Stimulated activated CD4-positive, alpha-beta T cell treated with anti-CD3 and anti-CD28 coated beads, Interleukin-1b, Interleukin-23, amount 100 ng/mL, for 24 hours (primary cell): ENCODE measurements at places on chromosomes 3 and 15.

DNA sequence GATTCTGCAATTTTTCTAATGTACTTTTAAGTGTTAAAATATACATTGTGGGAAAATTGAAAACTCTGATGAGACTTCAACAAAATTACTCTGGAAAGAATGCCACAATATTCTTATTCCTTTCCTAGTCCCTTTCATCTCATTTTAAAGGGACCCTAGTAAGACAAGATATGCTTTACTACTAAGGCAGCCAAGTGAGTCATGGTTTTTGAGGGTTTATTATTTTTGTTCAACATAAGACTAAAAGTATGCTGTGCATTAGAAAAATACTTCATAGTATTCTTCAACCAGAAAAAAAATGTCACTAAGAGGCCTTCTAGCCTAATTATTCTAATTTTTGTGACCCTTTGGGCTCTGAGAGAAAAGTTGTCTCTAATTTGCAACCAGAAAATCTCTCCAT is 7.4 kb downstream of the IL12A start:
- DNase-seq = no peak

DNA sequence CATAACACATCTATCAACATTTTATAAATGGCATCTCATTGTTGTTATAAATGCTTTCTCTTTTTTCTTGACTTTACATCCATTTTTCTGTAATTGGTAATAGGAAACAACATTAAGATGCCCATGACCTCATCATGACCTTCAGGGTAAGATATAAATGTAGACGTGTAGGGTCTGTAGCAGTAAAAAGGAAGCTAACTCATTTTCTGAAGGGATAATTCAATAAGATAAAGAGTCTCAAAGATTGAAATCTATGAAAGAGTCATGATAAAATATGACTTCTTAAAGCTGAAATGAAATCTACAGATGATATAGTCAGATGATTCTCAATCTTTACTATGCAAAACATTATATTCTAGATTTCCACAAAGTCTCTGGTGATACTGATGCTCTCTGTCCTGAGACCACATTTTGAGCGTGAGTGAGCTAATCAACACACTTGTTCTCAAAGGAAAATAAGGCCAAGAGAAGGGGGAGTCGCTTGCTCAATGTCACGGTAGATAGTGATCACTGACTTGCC is 38.5 kb downstream of the TPRG1 start:
- no peak for DNase-seq

- no peak for DNase-seq
These were observed 39.3 kb upstream of the CEMIP start for GRCh38 chr15:80739919-80740318.

GRCh38 chr3:156142702-156143101 is 22.3 kb downstream of the KCNAB1 start:
- DNase-seq = no peak

- DNase-seq = no peak
These were observed 331.5 kb upstream of the MCTP2 start for GRCh38 chr15:93899817-93900216.

- DNase-seq = no peak
These were observed 1.3 kb downstream of the ATXN7 start for GRCh38 chr3:63864965-63865327.

- DNase-seq = no peak
These were observed 256.4 kb downstream of the TLE3 start for GRCh38 chr15:69841113-69841828.

DNA sequence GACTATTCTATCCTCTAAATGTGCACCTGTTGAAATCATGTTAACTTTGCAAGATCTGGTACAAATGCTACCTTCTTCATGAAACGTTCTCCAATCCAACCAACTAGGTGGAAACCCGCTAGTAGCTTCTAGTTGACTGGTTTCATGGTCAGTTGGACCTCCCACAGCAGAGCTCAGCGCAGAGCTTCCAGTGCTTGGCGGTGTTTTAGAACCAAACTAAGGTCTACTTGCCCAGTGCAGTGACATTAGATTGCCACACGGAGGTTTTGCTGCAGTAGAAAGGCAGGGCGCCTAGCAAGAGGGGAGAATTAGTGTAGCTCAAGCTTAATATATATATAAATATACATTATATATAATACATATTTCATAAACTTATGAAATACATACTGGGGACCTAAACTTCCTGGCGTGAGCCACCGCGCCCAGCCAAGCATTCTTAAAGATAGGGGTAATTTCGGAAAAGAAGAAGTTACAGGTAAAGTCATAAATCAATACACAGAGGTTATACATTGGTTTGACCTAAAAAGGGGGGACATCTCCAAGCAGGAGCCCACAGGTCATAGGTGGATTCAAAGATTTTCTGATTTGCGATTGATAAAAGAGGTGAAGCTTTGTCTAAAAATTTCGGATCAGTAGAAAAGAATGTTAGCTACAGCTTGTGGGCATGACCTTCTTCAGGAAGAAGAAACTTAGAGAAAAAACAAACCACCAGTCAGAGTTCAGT is 2.1 kb upstream of the OXSR1 start:
- no peak for DNase-seq

- no peak for DNase-seq
These were observed 866.3 kb upstream of the GBE1 start for GRCh38 chr3:82627733-82628132.

GRCh38 chr3:171700653-171701052 is 109.6 kb downstream of the PLD1 start:
- no peak for DNase-seq

DNA sequence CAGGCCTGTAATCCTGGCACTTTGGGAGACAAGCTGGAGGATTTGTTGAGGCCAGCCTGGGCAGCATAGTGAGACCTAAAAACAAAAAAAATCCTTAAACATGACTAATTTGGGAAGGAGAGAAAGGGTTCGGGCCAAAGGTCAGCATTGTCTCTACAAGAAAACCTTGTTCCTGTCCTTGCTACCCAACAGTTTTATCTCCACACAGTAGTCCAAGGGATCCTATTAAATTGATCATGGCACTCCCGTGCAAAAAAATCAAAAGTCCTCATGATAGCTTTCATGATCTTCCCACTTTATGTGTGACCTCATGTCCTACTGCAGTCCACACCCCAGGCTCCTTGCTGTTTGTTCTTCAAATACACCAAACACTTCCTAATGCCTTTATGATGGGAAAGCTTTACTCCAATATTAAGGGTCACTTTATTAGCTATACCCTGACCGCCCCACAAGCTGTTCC is 4.2 kb downstream of the RPL15 start:
- DNase-seq = no peak

GRCh38 chr3:2097641-2098191 is 950 bp upstream of the CNTN4 start:
- DNase-seq = no peak

DNA sequence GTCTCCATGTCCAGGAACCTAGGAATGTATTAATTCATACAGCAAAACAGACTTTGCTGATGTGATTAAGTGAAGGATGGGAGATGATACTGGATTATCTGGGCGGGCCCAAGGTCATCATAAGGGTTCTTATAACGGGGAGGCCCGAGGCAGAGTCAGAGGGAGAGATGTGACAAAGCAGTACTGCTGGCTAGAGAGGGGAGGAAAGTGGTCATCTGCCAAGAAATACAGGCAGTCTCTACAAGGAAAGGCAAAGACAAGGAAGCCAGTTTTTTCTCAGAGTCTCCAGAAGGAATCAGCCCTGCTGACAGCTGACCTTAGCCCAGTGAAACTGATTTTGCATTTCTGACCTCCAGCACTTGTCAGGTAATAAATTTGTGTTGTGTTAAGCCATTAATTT is 66.2 kb upstream of the CORO2B start:
- no peak for DNase-seq

GRCh38 chr15:100918034-100918689 is 995 bp upstream of the LRRK1 start:
- peak; percentile 39 for DNase-seq

- DNase-seq = no peak
These were observed 410.5 kb downstream of the LSAMP start for GRCh38 chr3:116034794-116035193.

DNA sequence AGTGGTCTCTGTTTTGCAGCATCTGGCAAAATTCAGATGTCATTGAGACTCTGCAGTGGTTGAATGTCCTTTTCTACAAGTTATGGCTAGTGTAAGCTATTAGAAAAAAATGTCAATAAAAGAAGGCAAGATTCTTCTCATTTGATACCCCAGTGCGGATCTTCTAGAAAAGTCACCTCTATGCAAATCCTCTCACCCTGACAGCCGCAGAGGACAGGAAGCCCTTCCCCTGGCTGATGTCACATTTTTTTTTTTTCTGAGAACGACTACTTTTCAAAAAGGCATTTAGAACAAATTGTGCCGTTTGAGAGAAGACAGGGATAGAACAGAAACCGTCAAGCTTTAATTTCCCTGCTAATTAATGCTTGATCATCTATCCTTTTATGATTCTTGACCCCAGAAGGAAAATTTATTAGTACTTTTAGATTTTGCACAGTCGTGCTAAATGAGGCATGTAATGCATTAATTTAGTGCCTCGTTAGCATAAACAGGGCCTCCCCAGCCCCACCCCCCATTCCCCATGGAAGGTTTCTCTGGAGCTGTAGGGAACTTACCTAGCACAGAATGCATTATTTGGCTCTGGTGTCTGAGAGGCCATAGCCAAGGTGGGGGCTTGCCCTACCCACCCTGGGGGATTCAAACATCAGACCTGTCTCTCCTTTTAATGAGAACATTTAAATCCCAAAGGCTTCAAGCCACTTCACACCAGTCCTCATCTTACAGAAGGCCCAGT is 183.8 kb downstream of the OPA1 start:
- DNase-seq = no peak

- DNase-seq = no peak
These were observed 588.5 kb upstream of the TGFBR2 start for GRCh38 chr3:30017901-30018300.

GRCh38 chr3:18425641-18426257 is 610 bp upstream of the SATB1 start:
- DNase-seq = peak; percentile 50
